ENCODE measurements at places on chromosomes 4 and X.

- no peak for DNase-seq
Observed at GRCh38 chrX:80285131-80285773, 135.0 kb upstream of the TENT5D start.

- no peak for DNase-seq
Observed at GRCh38 chrX:150959557-150959956, 23.6 kb upstream of the HMGB3 start.

DNA sequence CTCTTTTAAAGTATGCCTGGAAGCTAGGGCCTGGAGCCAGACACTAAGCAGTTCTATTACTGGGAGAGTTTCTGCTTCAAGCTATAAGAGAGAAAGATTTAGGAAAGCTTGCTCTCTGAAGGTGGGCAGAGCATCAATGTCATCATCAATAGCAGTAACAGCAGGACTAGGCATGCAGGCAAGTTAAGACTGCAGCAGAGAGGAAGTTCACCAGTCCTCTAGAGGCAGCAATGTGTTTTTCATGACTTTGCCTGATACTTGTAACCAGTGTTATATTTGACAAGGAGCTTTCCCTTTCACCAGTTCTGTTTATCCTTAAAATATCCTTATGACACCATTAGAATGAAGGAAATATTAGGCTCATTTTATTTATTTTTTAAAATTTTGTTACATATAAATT is 237.9 kb downstream of the KCTD8 start:
- no peak for DNase-seq

DNA sequence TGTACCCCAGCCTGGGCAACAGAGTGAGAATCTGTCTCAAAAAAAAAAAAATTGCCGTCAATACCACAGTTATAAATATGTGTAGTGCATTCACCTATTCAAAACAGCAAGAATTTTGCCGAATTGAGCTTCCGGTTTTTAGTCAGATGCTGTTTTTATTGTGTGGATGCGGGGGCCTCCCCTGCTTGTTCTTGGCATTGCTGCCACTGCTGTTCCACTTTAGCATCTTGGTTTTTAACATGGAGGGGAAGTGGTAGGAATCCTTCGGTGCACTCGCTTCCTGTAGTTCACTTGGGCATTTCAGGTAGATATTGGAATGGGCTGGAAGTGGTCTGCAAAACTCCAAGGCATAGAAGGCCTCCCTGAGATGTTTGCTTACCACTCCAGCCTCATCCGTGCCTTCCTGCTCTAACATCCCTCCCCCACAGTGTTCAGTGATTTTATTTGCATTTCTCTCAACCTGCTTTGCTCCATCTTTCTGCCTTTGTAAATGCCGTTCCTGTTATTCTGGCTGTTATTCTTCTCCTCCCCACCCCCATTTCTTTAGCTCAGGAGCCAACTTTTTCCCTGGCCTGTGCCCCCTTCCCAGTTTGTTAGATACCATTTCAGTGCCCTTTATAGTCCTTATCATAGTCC is 25.5 kb downstream of the MOB1B start:
- peak; percentile 12 for DNase-seq

DNA sequence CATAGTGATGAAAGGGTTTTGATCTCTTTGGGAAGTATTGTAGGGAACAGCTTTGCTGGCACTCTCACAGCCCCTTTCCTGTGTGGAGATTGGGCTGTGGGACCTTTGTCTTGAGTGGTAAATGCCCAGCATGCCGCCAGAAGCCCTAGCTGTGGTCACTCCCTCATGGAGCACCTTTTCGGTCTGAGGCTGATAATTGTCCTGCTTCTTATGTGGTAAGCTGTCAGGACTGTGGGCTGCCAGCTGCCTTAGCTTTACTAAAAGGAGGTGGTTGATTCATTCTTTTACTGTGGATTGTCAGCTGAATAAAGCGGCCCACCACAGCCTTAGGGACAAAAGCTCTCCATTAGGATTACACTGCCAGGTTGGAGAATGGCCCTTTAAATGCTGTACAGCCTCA is 7.1 kb downstream of the PASD1 start:
- DNase-seq: no peak

- no peak for DNase-seq
Observed at GRCh38 chr4:15148199-15148598, 145.9 kb downstream of the CPEB2 start.

- no peak for DNase-seq
Observed at GRCh38 chrX:152450076-152450475, 1.0 kb downstream of the GABRA3 start.

- DNase-seq: peak; percentile 62
Observed at GRCh38 chr4:51831133-51831532, 11.8 kb upstream of the DCUN1D4 start.

DNA sequence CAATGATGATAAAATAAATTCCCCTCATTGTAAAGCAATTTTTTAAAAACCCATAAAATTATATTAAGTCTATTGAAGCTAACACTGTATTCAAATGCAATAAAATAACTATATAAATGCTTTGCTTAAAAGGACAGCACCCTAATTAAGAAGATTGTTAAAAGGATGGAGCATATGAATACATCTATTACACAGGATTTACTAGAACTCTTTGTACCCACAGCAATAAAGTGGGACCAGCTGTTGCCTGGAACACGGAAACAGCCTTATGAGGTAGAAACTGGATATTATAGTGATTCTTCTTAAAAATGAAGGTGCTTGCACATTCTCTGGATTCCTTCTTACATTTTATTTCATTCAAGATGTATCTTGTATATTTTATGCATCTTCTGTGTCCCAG is 298.7 kb upstream of the KLF3 start:
- no peak for DNase-seq

- DNase-seq: no peak
Observed at GRCh38 chr4:108556588-108557200, 63.7 kb upstream of the RPL34 start.

DNA sequence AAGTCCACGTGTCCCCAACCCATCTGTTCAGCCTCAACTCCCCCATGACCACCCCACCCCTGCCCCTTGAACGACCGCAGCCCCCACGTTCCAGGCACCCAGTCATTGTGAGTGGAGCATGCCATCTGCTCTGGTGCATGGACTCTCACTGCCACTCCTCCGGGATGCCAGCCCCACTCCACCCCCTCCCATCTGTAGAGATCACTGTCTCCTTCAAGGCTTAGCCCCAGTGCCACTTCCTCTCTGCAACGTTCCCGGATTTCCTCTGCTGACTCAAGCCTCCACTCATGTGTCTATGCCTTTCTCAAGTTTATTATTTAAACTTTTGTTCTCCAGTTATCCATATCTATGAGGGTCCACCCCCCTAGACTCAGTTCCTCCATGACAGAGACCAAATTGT is 54.0 kb downstream of the MAML3 start:
- DNase-seq: no peak

- no peak for DNase-seq
Observed at GRCh38 chrX:151099001-151099400, 77.4 kb upstream of the GPR50 start.

- DNase-seq: no peak
Observed at GRCh38 chrX:112779139-112779538, 61.5 kb downstream of the AMOT start.

GRCh38 chrX:20547611-20548051 is 280.9 kb upstream of the RPS6KA3 start:
- DNase-seq: no peak

GRCh38 chrX:46543441-46543840 is 1.8 kb downstream of the ZNF674 start:
- no peak for DNase-seq

DNA sequence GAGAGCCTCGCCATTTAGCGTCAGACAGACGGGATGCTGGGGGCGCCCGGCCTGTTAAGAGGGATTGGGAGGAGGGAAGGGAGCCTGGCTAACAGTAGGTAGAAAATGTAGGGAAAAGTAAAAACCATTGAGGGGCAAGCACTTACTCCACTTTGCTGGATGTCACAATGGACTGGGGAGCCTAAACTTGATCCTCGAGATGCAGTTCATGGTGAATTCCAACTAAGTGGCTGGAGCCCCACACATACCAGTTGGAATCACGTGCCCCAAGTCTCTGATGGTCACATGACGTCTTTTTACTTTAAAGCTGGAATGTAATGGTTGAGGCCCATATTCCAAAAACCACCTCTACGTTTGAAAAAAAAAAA is 1.5 kb downstream of the PLS3 start:
- DNase-seq: no peak

GRCh38 chrX:120793098-120793497 is 82.6 kb downstream of the CT47B1 start:
- no peak for DNase-seq

DNA sequence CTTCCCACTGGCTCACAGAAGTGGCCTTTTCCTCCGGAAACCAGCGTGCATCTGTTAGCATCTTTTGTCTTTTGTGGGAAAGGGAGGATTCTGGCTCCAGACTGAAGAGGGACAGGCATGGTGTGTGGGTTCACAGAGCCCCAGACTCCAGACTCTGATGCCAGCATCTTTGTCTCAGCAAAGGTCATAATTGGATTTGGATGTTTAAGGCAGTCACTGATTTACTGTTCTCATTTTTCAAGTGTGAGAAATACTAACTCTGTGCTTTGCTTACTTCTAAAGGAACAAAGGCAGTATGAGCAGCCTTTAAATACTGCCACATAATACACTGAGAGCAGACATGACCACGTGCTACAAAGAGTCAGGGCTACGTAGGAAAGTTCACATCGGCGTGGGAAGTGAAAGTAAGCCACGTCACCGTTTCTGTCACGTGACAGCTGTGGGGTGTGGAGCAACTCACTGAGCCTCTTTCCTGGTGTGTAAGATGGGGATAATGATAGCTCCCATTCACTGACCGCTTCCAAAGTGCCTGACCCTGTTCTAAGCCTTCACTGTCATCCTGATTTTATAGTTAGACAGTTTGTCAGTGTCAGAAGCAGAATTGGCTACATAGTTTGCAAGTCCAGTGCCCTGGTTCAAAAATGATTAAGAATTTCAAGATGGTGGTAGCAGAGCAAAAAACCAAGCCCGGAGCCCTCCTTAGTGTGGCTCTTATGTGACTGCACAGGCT is 24.8 kb upstream of the TMSB4X start:
- DNase-seq: peak; percentile 92

- DNase-seq: no peak
Observed at GRCh38 chr4:155784637-155785036, 25.8 kb downstream of the GUCY1B1 start.

DNA sequence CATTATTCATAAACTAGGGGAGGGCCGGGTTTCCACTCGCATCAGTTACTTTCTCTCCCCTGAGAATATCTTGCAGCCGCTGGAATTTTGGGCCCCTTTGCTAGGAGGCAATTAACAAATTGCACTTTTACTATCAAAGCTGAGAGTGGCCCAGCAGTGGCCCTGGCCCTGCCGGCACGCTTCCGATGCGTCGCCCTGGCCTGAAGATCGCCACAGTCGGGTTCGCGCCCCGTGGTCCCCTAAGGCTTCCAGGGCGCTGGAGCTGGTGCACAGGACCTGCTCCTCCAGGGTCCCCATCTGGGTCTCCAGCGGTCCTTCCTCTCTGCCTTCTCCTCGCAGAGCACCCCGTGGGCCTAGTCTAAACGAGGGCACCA is 486 bp upstream of the CWH43 start:
- DNase-seq: no peak

- no peak for DNase-seq
Observed at GRCh38 chr4:110309675-110310074, 111.3 kb upstream of the ELOVL6 start.

DNA sequence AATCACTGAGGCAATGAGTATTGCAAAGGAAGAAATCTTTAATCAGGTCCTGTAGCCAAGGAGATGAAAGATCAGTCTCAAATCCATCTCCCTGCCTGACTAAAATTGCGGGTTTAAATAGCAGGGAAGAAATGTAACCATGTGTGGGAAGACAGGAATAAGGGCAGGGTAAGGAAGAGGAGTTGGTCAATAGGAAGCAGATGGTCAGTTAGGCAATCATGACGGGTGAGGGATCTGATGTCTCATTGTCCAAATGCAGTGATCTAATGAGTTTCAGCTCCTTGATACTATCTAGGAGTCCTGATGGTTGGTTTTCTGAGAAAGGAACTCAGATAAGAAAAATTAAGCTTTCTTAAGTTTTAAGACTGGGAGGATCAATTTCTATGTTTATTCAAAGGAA is 200.8 kb downstream of the SPATA18 start:
- no peak for DNase-seq

- DNase-seq: no peak
Observed at GRCh38 chrX:135697601-135698000, 15.8 kb upstream of the CT45A1 start.

DNA sequence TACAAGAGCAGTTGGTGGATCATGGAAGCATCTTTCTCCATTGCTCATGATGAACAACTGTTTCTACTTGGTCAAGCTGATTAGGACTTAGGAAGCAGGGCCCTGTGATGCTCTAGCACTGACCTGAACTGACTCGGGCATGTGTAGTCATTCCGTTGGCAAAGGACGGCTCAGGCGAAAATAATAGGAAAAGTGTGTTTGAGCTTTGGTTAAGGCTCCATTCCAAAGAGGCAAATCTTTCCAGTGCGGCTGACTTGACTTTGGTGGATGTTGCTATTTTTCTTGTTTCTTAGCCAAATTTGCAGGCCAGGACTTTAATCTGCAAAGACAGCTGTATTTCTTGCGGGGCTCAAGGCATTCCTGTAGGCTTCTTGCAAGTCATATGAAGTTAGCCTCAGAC is 39.5 kb downstream of the ZNF518B start:
- no peak for DNase-seq
